Stimulated activated CD8-positive, alpha-beta memory T cell treated with anti-CD3 and anti-CD28 coated beads, Interleukin-4, amount 100 ng/mL, for 1 hour (primary cell): ENCODE measurements at places on chromosomes 3 and 15.

GRCh38 chr3:43893727-43894126, 203.0 kb downstream of the ABHD5 start:
- no peak for DNase-seq

- DNase-seq = no peak
These were observed 40.2 kb upstream of the UBE2E2 start for GRCh38 chr3:23162934-23163333.

DNA sequence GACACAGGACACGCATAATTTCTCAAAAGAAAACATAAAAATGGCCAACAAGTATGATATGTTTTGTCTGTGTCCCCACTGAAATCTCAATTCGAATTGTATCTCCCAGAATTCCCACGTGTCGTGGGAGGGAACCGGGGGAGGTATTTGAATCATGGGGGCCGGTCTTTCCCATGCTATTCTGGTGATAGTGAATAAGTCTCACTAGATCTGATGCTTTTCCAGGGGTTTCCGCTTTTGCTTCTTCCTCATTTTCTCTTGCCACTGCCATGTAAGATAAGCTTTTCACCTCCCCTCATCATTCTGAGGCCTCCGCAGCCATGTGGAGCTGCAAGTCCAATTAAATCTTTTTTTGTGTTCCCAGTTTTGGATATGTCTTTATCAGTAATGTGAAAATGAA, 12.1 kb upstream of the POU1F1 start:
- DNase-seq = no peak

DNA sequence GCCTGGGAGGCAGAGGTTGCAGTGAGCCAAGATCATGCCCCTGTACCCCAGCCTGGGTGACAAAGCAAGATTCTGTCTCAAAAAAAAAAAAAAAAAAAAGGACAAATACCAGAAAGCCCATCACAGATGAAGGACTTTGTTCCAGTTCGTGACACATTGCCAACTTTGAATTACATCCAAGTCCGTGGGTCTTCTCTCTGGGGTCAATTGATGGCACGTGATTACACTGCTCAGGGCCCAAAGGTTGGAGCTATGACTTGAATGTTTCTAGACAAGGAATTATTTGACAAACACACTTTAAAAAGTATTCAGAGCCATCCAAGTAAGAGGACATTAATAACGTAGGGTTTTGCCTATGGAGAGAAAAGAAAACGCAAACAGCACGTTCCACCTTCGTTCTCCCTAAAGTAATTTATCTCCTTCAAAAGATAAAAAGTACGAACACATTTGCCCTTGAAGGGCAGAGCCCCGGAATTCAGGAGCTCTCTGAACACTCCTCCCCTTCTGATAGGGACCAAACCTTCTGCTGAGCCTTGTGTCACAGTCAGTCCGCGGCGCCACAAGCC, 31.3 kb upstream of the ST3GAL6 start:
- no peak for DNase-seq

DNA sequence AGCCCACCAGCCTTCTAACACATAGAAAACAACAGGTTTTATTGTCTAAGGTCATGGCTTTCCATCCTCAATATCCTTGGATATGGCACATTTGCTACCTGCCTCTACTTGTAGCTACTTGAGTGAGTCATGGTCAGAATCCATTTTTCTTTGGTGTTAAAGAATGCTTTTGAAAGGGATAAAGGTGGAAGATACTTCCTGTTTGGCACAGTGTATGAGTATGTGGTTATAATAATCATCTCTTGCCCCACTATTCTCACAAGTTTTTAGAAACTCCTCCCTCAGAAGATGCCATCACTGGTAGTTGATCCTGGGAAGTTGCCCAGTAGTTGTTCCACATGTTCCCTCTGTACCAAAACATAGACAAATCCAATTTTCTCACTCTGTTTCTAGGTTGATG, 508.6 kb upstream of the IL12A start:
- DNase-seq = no peak
